ENCODE measurements at places on chromosomes 7 and 10.

DNA sequence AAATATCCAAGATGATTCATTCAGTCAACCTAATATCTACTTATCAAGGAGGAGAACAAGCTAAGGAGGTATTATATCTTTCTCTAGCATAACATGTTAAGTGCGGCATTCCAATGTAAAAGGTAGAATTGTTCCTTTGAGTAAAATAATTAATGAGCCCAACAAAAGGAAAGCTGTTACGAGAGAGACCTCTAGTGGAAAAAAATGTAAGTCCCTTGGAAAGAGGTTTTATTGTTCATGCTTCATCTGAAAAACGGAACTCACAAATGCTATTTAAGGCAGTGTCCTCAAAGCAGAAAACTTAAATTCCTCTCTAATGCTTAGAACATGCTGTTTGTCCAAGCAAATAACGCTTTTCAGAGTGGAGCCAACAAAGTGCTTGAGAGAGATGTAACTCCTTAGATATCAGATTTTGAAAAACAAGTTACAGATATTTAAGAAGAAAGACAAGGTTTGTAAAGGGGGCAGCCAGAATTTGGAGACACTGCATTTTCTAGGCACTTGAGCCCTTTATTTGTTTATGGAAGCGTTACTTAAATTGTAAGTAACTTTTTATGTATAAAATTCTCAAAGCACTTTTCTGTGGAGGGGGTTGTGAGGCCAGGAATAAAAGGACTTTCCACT is 119.9 kb downstream of the TFEC start:
- DNase-seq = no peak

DNA sequence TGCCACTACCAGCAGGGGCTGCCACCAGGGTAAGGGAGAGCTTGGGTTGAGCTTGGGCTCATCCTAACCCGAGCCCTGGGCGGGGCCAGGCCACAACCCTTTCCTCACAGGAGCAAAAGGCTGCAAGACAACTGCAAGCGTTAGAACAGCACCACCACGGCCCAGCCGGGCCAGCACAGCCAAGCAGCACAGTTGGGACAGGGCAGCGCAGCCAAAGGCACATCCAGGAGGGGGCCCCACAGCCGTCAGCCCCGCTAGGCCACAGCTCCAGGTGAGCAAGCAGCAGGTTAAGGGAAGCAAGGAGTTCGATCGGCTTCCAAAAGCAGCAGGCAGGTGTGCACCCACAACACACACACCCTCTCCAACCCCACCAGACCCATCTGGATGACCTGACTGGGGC is 7.0 kb upstream of the NDST2 start:
- DNase-seq = no peak

DNA sequence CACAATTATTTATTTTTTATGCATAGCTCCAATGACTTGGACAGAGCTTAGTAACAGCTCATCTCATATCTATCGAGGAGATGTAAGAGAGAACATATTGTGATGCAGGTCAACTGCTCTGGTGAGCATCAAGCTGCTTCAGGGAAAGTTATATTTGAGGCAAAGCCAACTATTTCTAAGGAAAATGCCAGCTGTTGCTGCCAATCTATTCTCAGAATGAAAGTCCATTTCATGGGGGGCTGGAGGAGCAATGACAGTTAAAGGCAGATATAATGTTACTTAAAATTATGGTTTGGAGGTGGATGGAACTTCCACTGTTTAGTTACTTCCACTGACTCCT is 424.8 kb downstream of the KIF20B start:
- DNase-seq = no peak

DNA sequence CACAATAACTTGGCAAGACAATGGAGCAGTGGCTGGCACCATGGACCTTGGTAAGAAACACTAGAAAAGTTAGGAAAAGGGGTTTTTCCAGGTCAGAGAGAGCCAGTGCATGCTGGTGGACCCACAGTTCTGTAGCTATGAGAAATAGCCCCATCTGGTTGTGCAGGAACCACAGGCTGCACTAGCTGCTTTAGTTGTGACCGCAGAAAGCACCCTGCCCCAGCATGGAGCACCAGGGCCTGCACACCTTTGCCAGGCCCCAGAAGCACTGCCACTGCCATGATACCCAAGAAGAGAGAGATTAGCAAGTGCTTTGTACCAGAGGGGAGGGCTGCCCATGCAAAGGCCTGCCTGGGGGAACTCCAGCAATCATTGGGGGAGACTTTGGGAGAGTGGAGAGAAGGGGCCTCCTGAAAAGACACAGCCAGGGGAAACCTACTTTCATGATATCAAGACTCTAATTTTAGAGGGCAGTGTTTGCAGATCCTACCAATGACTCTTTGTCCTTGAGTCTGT is 256.1 kb upstream of the C7orf33 start:
- no peak for DNase-seq

- DNase-seq = no peak
Observed at GRCh38 chr7:12554351-12554750, 16.2 kb upstream of the SCIN start.

GRCh38 chr7:2399848-2400587 is 3.4 kb upstream of the CHST12 start:
- no peak for DNase-seq

DNA sequence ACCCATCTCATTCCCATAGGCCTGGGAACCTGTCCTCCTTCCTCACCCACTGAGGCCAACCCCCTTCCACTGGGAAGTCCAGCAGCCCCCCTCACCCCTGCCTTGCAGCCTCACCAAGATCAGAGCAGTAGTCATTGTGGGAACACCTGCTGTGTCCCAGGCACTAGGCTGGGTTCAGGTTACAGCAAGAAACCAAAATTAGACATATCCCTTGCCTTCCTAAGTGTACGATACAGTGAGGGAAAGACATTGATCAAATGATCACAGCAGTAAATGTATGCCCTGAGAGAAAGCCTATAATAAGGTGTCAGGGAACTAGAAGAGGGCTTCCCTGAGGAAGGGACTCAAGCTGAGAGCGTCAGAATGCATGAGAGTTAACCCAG is 17.0 kb upstream of the C10orf105 start:
- no peak for DNase-seq
